Psoas muscle (tissue), 8 donors: ENCODE measurements at places on chromosomes 12 and 14. TPM values are rescaled to one million over a fixed set of nuclear protein-coding genes. Genes with fewer than 3 reads are reported as not detected.

Gene MUCL1
- not detected for total RNA-seq

Gene SOAT2
- total RNA-seq = not detected

Gene NAV3
- 2.2 TPM for total RNA-seq

Gene FAR2
- total RNA-seq = 1.3 TPM

Gene LIN7A
- 0.67 TPM for total RNA-seq

Gene TMCC3
- total RNA-seq = 34.7 TPM

Gene KRT73
- not detected for total RNA-seq

Gene CCDC184
- 0.84 TPM for total RNA-seq

Gene ENDOU
- 0.13 TPM for total RNA-seq

Gene SYNE3
- 3.4 TPM for total RNA-seq

Gene DENR
- total RNA-seq = 39.0 TPM

Gene MANSC4
- not detected for total RNA-seq

Gene KRT6B
- not detected for total RNA-seq

Gene KRT74
- total RNA-seq = not detected

Gene TAS2R7
- not detected for total RNA-seq

Gene RPS6KL1
- 23.0 TPM for total RNA-seq

Gene SEC23A
- total RNA-seq = 77.4 TPM

Gene CD163L1
- total RNA-seq = 2.8 TPM

Gene PRKD1
- 0.79 TPM for total RNA-seq

Gene KCNC2
- 0.99 TPM for total RNA-seq

Gene CCDC196
- total RNA-seq = not detected

Gene GPRC5D
- not detected for total RNA-seq

Gene FAM186B
- total RNA-seq = 0.44 TPM

Gene SMIM41
- not detected for total RNA-seq

Gene IKZF4
- total RNA-seq = 8.2 TPM

Gene TMTC1
- total RNA-seq = 44.7 TPM

Gene GCH1
- total RNA-seq = 0.65 TPM

Gene TSPAN19
- total RNA-seq = not detected

Gene ADGRD1
- 11.6 TPM for total RNA-seq

Gene SLCO1A2
- total RNA-seq = not detected

Gene GYS2
- total RNA-seq = 0.09 TPM

Gene AMN
- not detected for total RNA-seq

Gene KCNA5
- 1.3 TPM for total RNA-seq

Gene PLA2G1B
- not detected for total RNA-seq

Gene OTOGL
- 0.26 TPM for total RNA-seq

Gene ACOT6
- total RNA-seq = not detected

Gene TSHR
- total RNA-seq = not detected

Gene PIP4P1
- total RNA-seq = 23.1 TPM

Gene PARP11
- total RNA-seq = 2.6 TPM
